Cerebellar nuclear complex (tissue), 1 donor: ENCODE measurements at places on chromosomes 3 and 15.
A peak's percentile ranks its signal among the peaks of the same experiment; 100 is the strongest.

GRCh38 chr3:122357828-122358702 lies 25.0 kb downstream of the MIX23 start:
- DNase-seq: no peak

- no peak for DNase-seq
Observed at GRCh38 chr3:112140584-112140983, 7.5 kb upstream of the GCSAM start.

DNA sequence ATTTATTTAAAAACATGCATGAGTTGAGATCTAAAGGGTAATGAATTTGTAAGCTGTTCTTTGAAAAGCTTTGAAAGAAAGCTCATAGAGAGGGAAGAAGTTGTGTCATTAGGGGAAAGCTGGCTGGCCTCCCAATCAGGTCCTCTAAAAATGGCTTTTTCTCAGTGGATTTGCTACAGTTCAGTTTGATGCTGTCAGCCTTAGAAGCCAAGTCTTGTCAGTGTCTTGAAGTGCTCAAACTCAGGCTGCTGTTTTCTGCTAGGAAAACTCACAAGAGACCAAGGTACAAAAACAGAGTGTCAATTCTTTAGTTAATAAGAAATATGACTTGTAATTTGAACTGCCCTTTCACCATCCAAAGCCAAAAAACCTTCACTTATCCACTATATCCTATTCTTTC lies 243.8 kb downstream of the OTOL1 start:
- DNase-seq: no peak

DNA sequence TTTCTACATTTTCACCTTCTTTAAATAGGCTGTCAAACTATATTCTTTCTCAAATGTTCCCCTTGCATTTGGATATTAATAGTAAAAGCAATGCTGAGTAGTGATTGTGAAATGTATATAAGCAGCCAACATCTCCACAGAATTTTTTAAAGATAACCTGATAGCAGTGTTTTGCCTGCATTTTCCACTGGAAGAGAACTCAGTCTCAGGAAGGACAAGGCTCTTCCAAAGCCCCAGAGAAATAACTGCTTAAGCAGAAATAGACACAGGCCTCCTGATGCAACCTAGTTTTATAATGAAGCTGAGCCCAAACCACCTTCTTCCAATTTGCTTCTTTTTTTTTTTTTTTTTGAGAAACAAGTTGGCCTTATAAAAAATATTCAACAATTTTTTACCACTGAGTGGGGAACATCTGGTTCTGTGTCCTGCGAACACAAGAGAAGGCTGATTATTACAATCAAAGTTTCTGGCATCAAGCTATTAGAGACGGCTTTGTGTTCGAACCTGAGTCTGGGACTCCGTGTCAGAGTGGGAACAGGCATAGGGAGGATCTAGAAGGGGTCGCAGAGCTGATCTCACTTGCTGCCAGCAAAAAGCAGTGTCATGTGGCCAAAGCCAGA lies 332.5 kb upstream of the TBL1XR1 start:
- DNase-seq: no peak

- no peak for DNase-seq
Observed at GRCh38 chr3:171803044-171803443, 7.2 kb downstream of the PLD1 start.

GRCh38 chr3:30114918-30115317 lies 491.5 kb upstream of the TGFBR2 start:
- DNase-seq: no peak

DNA sequence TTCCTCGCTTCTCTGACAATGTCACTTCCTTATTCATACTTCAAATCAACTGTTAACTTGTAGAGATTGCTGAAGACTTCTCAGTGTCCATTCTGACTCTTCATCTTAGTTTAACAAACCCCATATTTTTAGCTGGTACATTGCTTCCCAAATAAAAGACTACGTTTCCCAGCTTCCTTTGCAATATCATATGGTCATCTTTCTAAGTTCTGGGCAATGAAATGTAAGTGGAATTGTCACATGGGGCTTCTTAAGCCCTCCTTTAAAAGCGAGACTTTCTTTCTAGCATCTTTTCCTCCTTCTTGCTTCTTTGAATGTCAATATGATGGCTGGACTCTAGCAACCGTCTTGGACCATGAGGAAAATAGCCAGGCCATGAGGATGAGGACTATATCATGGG lies 239.0 kb downstream of the ZNF621 start:
- DNase-seq: no peak

- DNase-seq: no peak
Observed at GRCh38 chr15:81407718-81408117, 33.7 kb upstream of the TMC3 start.

DNA sequence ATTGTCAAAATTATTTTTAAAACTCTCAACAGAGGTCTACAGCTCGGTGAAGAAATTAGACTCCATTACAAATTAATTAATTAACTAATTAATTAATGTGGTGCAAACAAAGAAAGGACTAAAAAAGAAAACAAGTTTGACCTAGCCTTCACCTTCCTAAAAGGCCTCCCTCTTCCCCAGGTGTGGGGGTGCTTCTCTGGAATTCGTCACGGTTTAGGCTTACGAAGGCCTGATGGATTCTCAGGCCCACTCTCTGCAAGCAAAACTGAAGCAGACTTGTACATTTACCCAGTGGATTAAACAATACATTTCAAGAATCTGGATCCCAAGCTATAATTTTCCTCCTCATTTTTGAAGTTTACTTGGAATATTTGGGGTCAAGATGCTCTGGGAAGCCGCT lies 88.6 kb downstream of the TM4SF4 start:
- DNase-seq: no peak

- DNase-seq: no peak
Observed at GRCh38 chr3:129829640-129830039, 63.9 kb downstream of the TMCC1 start.

DNA sequence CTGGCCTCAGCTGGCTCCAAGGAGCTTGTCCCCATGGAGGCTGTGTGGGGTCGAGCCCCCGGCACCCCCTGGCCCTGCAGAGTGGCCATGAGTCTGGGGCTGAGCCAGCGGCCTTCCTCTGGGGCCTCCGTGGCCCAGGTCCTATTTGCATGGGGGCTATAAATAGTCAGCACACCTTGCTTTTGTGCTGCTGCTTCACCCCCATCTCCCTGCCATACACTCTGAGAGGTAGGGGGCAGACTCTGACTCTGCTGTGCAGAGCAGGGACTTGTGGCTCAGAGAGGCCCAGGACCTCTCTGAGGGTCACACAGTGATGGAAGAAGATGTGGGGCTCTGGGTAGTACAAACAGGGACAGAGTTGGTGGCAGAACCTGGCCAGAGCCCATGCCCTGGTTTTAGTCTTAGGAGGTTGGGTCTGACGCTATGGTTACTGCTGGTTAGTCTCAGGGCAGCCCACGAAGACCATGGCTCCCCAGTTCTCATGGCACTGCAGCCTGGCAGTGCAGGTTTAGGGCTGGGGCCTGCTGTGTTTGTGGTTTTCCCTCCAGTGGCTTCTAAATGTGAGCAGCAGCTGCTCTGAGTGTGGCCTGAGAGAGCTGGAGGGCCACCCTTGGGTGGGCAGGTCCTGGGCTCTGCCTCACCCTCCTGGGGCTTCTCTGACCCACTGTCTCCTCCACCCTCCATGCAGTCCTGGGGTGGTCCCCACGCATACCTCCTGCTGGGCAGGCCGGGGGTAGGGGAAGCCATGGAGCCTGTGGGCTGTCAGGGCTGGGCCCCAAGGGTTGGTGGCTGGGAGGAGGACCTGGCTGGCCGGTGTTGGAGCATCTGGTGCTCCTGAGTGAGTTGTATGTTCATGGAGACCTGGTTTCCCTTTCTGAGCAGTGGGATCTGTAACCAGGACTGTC lies 13.6 kb downstream of the PRKCD start:
- DNase-seq: no peak

DNA sequence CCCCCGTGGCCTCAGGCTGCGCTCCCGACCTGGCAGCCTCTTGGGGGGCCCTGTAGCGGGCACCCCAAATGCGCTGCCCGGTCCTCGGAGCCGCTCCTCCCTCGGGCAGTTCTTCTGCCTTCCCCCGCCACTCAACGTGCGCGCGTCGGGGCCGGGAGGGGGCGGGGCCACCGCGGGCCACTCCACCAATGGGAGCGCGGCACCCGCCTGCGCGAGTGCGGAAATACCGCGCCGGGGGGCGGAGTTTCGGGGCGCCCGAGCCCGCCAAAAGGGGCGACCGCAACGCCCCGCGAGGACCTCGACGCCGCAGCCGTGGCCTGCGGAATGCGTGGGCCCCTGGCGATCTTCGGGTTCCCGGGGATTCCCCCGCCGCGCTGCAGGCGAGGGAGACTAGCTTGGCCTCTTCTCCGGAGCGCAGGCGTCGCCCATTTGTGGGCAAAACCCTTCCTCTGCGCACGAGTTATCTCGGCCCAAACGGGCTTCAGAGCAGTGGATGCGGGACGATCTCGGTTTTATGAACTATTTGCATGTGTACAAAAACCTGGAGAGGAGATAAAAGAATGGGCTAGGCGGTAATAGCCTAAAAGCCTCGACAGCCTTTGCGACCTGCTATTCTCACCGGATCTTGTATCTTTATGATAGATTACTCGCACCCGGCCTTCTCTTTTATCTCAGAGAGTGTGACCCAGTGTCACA lies at the start of gene TASOR:
Gene TASOR, minus strand, starts transcription at position 144 of the 696 bp plus-strand sequence. CDS start 259 bp downstream, outside the sequence.
- DNase-seq: no peak

DNA sequence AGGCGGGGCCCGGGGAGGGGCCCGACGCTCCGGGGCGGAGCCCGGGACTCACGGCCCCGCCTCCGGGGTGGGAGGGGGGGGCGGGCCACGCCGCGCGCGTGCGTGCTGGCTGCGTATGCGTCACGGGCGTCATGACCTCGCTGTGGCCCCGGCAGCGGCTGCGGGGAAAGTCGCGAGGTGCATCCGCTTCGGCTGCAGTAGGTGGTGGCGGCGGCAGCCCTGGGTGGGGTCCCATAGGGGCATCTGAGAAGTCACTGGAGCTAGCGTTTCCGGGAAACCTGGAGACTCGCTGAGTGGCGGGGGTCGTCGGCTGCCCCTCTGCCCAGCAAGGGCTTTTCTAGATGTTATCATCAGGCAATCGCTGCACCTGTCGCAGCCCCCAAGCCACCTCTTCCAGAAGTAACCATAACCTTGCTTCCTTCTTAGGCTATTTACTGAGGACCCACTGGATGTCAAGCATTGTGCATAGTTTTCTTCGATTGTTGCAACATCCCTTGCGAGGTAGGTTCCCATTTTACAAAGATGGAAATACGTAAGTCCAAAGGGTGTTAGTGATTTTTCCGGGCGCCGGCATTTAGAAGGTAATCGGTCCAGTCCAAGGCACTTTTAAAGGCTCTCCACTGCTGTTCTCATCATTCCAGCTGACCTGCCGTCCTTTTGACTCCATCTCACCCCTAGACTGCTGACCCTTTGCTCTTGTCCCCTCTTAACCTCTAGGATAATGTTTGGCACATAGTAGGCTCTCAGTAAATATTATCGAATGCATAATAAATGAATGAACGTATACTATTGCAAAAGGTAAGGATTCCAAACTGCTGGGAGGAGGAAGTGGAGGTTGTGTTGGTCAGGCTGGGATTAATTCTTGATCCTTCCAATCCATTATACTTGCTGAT lies at the start of gene GDPGP1:
Gene GDPGP1, plus strand, starts transcription at position 114 of the 893 bp plus-strand sequence. CDS start 6,700 bp downstream, outside the sequence.
- peak; percentile 49 for DNase-seq

DNA sequence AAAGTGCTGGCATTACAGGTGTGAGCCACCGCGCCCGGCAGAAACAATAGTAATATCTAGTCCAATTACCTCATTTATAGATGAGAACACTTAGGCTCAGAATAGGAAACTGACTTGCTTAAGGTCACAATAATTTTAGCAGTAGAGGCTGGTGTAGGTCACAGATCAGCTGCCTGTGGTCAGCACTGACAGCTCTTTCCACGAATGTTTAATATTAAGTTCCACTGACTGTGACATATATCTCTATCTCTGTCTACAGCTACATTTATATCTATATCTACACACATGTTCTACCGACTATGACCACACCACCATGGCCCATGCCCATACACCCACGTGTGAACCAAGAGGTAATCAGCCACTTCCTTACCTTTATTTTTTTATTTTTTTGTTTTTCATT lies 40.2 kb upstream of the DLG1 start:
- DNase-seq: no peak
